ENCODE measurements at places on chromosomes 5 and 9. TPM values are rescaled to one million over a fixed set of nuclear protein-coding genes. Genes with fewer than 3 reads are reported as not detected.

Gene DTWD2
- 7.7 TPM for total RNA-seq

GRCh38 chr9:136255896-136256890 is 10.6 kb upstream of the QSOX2 start:
- no peak for DNase-seq

DNA sequence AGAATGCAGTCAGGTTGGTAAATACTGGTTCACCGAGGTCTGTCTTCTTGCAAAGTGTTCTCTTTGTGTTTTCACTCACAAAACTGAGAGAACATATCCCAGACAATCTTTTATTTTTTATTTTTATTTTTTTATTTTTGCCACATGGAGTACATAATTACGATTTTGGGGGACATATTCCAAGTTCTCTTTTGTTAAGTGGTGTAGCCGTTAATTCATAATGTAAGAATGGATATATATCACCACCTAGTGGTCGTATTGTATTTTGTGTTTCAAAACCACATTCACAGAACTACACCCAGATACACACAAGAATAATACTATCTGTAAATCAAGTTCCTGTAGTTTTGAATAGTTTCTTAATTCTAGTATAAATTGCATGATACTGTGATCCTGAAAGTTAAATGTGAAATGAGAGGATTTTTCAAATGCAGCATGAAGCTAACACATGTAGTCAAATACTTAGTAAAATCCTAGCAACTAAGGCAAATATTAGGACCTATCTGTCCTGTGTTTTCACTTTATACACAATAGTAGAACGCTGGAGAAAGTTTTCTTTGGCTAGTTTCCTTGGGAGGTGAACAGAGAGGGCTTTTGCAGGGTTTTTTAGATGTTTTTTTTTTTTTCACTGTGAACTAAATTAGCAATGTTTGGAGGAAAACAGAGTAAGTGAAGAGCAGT is 92.7 kb downstream of the VCAN start:
- DNase-seq, result peak; percentile 82

DNA sequence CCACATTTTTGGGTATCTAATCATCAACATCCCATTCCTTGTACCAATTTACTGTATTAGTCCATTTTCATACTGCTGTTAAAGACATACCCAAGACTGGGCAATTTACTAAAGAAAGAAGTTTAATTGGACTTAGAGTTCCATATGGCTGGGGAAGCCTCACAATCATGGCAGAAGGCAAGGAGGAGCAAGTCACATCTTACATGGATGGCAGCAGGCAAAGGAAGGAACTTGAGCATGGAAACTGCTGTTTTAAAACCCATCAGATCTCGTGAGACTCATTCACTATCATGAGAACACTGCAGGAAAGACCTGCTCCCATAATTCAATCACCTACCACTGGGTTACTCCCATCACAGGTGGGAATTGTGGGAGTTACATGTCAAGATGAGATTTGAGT is 95.4 kb upstream of the SLCO6A1 start:
- no peak for DNase-seq

- DNase-seq, result peak; percentile 71
These were observed 79.5 kb downstream of the OSMR start for GRCh38 chr5:38925154-38925925.

- no peak for DNase-seq
These were observed 133.9 kb downstream of the PAM start for GRCh38 chr5:102889033-102889432.

DNA sequence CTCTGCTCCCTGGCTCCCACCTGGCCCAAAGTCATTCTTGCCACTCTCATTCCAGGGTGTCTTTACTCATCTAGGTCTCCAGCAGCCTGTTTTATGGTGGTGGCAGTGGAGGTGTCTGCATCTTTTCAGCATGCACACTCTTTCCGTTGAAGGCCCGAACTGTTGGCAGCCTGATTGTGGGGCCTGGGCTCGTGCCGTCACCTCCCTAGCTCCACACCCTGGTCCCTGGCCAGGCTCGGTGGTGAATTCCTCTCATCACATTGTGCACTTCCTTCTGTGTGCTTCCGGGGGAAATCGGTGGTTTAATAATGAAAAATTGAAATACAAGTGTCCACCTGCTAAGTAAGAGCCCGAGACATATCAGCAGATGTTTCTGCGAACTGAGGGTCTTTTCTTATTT is 214.3 kb downstream of the TRIO start:
- DNase-seq, result no peak

Gene ELL2
- total RNA-seq, result 51.1 TPM

DNA sequence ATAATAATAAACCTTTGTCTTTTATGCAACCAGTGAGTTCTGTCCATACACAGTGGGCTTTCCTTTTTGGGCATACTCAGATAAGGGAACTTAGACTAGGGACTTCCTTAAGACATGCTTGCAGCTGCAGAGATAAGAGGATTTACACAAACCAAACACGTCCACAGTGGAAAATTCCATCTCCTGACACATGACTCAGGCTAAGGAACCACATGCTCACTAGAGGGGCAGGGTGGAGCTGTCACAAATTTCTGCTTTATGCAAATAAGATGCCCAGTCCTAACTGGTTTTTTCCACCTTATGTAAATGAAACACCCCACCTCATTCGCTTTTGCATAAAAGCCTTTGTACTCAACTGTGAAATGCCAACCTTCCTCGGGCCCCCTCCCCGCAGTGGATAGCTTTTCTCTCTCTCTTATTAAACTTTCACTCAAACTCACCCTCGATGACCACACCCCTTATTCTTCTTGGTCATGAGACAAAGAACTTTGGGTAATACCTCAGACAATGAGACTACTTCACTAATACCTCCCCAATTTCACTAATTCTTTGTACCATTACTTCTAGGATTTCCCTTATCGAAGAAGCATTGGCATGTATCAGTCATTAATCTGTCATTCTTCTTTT is 170.3 kb upstream of the FTMT start:
- DNase-seq, result no peak

Gene PRSS3
- total RNA-seq, result 5.7 TPM

Gene NTRK2
- 3.3 TPM for total RNA-seq

Gene PCDHB9
- 0.41 TPM for total RNA-seq

- DNase-seq, result no peak
These were observed 44.1 kb downstream of the C5orf15 start for GRCh38 chr5:133924221-133924920.

Gene RNF183
- not detected for total RNA-seq

DNA sequence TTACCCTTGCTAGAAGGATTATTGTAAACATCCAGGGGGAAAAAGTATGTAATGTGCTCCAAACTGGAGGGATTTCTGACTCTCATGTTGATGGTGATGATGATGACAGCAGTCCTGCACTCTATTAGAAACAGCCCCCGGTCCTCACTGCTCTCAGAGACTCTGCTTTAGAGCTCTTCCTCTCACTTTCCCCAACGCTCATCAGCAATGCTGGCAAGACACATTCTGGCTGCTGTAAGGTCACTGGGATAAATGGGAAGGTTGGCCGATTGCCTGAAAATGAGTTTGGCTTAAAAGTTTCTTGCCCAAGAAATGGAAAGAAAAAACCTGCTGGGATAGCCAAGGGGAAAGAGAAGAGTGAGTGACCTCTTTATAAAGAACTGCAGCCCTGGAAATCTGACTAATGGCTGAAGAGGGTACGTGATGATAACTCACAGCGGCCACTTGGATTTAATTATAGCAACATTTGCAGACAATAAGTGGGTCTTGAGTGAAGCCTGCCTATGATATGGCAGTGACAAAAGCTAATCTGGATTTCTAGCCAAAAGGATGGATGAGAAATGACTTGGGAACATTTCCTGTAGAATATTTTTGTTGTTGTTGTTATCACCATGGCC is 235.8 kb downstream of the TMEM38B start:
- no peak for DNase-seq

- peak; percentile 74 for DNase-seq
These were observed 4.2 kb downstream of the DHX29 start for GRCh38 chr5:55303238-55303690.

Gene PCDH1
- 0.90 TPM for total RNA-seq

Gene MARCOL
- not detected for total RNA-seq

DNA sequence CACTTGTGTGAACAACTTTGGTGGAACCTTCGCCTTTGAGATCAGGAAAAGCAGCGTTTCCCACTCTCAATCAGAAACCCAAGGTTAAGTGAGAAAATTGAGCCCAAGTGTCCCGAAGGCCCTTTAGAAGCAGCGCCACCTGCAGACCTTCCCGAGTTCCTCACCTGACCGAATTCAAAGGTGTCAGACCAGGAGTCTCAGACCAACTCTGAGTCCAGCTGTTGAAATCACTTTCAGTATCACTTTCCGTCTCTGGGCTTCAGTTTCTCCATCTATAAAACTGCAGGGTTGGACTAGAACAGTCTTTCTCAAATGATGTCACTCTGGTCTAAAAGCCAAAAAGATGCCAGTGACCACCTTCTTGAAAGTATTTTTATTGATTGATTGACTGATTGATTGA is 31.7 kb upstream of the GRHPR start:
- DNase-seq, result no peak

Gene RXFP3
- not detected for total RNA-seq

DNA sequence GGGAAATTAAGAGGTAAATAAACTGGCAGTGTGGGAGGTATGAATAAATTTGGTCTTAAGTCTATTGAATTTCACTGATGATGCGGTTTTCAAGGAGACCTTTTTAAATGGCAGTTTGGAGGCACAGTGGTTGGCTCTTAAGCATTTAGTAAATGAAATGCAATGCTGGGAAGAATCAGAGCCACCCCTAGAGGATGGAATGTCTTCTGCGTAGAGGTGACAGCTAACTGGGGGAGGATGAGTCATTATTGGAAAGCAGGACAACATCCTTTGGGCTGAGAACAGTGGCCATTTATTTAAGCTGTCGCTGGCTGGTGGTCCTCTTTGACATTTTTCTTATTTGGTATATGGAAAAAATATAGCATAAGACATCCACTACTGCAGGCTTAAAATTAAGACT is 163.2 kb downstream of the SH3GL2 start:
- no peak for DNase-seq

- DNase-seq, result no peak
These were observed 78.5 kb downstream of the SPTLC1 start for GRCh38 chr9:92036756-92037155.

DNA sequence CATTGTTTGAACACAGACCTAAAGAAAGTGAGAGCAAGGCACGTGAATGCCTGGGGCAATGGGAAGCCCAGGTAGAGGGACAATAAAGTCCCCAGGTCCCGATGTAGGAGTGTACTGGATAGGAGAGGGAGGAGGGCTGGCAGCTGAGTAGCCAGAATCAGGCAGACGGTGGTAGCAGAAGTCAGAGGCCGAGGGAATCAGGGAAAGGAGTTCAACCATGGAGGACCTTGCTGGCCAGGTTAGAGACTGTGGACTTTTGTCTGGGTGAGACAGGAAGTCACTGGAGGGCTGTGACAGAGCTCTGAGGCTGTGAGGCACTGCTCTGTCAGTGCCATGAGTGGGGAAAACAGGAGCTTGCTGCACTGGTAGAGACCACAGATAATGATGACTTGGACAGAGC is 248.2 kb downstream of the EFNA5 start:
- no peak for DNase-seq

Gene TLE4
- total RNA-seq, result 75.3 TPM

Gene SIGMAR1
- total RNA-seq, result 97.8 TPM

DNA sequence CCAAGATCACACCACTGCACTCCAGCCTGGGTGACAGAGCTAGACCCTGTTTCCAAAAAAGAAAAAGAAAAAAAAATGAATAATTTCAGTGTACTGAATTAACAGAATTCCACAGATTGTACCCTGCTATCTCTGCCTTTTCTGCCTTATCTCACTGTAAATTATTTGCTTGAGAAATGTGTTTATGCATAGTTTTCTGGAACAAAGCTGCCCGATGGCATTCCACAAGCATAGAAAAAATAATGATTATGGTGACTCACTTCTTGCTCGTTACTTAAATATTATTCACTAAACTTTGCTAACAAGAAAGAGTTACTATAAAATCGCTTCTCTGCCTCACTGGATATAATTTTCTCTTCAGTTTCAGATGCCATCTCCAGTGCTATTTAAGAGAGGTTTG is 88.7 kb upstream of the FAM169A start:
- peak; percentile 62 for DNase-seq

- no peak for DNase-seq
These were observed 453.5 kb downstream of the GADD45G start for GRCh38 chr9:90058182-90058763.

GRCh38 chr9:99023831-99024230 is 80.1 kb downstream of the COL15A1 start:
- peak; percentile 46 for DNase-seq

Data from fibroblast of the aortic adventitia (primary cell).